Endodermal cell (in vitro differentiated cells): ENCODE measurements at places on chromosomes 1 and 21.
A peak's percentile ranks its signal among the peaks of the same experiment; 100 is the strongest.

GRCh38 chr1:78836726-78837125 is 169.8 kb downstream of the ADGRL4 start:
- no peak for DNase-seq

- no peak for DNase-seq
Observed at GRCh38 chr1:96374076-96374762, 347.4 kb upstream of the PTBP2 start.

GRCh38 chr1:164759144-164759920 is 200.3 kb downstream of the PBX1 start:
- no peak for DNase-seq

GRCh38 chr21:42493109-42494060 is 2.6 kb downstream of the RSPH1 start:
- no peak for DNase-seq

- peak; percentile 17 for DNase-seq
Observed at GRCh38 chr1:5579966-5580365, 412.3 kb downstream of the NPHP4 start.

DNA sequence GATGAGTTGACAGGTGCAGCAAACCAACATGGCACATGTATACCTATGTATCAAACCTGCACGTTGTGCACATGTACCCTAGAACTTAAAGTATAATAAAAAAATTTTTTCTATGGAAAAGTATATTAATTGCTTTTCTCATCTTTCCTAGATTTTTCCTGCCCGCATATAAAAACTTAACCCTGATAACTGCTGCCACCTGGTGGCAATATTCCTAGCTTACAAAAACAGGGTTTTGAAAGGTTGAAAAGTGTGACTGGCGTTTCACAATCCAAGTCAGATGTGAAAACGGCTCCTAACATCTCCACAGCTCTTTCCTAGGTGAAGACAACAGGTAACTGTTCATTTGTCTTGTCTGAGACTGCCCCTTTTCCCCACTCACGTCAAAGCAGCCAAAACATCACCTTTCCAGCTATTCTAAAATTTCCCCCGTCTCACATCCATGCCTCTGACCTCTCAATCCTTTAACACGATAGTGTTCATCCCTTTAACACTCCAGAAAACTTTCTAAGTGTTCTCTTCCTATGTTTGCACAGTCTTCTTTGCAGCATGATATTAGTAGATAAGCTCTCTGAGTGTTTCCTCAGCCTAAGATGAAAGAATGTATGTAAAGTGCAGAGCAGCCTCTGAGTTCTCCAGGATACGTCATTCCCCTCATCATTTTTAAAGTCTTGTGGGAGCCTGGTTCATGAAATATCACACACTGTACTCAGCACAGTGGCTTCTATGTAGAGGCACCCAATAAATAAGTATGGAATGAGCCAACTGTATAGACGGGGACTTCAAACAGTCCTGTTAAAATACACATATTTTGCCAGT is 27.5 kb downstream of the OVGP1 start:
- peak; percentile 82 for DNase-seq

DNA sequence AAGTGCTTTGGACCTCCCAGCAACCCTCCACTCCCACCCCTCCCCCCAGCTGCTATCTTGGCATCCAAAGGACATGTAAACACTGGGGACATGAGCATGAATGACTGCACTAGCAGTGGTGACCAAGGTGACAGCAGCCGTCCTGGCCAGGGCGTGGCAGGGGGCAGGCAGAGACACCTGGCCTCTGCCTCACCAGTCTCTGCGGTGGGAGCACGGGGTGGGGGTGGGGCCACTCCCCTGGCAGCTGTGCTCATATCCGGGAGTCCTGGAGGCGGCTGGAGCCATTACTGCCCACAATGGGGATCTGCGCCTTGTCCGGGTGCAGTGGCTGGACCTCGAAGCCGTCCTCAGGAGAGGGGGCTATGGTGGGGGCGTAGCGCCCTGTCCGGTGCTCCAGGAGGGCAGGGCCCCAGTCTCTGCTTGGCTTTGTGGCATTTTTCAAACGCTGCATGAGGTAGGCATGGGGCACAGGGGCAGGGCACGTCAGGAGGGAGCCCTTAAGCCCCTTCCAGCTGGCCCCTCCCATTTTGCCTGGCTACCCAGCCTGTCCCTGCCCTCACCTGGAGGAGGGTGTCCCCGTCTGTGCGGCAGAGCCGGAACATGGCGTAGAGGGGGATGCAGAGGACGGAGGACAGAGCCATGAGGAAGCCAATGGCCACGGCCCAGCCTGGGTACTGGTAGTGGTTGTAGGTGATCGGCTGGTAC is 6.0 kb downstream of the CCDC24 start:
- DNase-seq = no peak

DNA sequence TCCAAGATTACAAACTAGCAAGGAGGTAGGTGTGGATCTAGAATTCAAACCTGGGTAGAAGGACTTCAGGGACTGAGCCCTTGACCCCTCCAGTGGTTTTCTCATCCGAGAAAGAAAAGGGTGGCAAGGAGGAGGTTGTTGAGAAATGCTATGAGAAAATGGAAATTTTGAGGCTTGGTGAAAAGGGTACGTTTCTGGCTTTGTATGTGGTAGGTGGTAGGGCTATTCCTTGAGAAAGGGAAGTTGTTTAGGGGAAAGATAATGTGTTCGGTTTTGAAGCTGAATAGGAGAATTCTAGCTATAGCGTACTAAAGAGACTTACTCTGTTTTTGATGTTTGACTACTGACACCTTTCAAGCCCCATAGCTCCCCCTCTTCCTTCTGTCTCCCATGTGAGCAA is 133.8 kb downstream of the CNIH3 start:
- DNase-seq = no peak

DNA sequence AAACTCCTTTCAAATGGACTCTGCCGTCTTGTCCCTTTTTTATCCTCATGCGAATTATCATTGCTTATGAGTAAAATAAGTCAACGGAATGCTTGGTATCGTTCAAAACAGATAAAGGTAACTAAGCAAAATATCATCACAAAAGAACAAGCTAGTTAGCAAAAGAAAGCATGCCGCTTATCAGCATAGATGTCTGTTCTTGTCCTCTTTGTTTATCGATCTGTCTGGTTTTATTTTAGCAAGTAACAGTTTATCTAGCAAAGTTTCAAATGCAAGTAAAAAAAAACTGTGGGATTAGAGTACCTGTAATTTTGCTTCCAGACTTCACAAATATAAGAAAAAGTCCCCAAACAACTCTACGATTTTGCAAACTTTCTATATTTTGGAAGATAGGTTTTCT is 561.5 kb downstream of the USP25 start:
- DNase-seq = no peak

- DNase-seq = peak; percentile 49
Observed at GRCh38 chr1:31507221-31507620, 69.1 kb upstream of the TINAGL1 start.

GRCh38 chr1:40712405-40712944 is 21.0 kb downstream of the NFYC start:
- no peak for DNase-seq

DNA sequence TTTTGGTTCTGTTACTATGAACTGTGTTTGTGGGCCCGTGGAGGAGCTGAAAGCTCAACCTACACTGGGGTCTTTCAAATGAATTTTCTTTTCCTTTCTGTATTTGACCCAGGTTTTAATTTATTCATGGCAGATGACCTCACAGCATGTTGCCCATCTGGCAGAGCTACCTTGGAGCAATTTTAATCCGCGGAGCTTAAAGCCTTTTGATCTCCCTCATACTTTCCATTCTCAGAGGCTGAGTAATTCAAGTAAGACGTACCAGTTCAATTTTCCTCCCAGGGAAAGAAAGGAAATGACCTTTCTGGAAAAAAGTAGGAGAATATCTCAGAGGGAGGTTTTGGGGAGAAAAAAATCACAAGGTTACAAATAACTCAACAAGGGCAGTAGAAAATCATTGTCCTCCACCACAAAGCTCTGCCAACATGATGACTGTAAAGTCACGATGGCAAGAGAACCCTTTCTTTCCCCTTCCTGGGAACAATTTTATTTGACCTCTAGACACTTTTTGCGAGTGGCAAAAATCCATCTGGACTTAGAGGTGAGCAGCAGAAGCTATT is 21.6 kb upstream of the PCP4 start:
- DNase-seq = no peak

- DNase-seq = no peak
Observed at GRCh38 chr21:28233536-28234220, 759.0 kb downstream of the LTN1 start.

DNA sequence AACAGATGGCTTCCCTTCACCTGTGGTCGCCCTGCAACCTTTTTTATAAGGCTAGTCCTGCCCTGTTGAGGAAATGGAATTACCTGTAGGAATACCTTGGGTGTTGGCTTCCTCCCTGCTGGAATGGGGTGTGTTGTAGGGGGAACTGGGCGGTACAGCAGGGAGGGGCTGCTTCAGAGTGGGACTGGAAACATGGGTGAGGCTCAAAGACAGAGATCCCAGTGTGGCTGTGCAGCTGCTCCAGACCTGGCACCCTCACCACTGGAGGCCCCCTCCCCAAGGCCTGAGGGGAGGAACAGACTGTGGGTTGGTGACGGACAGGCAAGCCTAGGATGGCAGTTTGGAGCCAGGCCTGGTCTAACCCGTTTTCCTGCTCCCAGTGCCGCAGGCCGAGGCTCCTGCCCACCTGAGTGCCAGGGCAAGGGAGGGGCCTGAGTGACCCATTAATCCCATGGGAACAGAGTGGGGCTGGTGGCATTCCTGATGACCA is 4.5 kb downstream of the EFNA3 start:
- no peak for DNase-seq

DNA sequence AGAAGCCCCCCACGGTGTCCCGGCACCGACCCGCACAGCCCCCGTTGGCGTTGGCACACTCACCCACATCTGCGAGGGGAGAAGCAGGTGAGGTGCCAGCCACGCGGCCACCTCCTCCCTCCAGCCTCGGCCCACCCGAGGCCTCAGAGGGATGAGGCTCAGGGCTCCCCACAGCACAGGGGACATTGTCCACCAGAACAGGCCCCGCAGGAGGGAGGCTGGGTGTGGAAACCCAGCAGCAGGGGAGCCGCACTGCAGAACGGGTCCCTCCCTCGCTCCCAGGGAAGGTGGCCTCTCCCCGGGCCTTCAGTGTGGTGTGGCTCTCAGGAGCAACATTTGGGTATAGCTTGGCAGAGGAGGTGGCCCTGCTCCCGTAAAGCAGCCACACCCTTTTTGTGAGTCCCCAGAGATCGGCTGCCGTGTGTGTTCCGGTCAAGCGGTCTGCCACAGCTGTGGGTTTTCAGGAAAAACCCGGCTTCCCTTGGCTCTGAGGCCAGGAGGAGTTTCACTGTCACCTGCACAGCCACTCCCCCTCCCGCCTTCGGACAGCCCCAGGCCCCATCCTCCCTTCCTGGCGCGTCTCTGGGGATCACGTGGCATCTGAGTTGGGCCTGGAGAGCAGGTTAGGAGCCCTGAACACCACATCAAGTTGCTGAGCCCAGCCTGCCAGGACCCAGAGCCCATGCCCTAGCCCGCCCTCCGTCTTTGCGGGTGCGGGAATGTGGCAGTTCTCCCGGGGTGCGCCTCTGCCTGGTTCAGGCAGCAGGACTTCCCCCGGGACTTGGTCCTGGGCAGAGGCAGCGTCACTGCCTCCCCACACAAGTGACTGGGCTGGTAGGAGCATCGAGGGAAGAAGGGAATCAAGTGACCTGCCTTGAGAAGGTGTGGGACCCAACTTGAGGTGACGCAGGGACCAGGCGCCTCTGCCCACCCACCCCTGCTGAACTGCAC is 64.0 kb downstream of the MEGF6 start:
- peak; percentile 70 for DNase-seq
